ENCODE measurements at places on chromosomes 2 and 18.

GRCh38 chr2:109437325-109438090 lies 176.3 kb downstream of the SEPTIN10 start:
- DNase-seq = peak; percentile 35

- DNase-seq = no peak
Observed at GRCh38 chr2:144785253-144785652, 265.3 kb upstream of the ZEB2 start.

DNA sequence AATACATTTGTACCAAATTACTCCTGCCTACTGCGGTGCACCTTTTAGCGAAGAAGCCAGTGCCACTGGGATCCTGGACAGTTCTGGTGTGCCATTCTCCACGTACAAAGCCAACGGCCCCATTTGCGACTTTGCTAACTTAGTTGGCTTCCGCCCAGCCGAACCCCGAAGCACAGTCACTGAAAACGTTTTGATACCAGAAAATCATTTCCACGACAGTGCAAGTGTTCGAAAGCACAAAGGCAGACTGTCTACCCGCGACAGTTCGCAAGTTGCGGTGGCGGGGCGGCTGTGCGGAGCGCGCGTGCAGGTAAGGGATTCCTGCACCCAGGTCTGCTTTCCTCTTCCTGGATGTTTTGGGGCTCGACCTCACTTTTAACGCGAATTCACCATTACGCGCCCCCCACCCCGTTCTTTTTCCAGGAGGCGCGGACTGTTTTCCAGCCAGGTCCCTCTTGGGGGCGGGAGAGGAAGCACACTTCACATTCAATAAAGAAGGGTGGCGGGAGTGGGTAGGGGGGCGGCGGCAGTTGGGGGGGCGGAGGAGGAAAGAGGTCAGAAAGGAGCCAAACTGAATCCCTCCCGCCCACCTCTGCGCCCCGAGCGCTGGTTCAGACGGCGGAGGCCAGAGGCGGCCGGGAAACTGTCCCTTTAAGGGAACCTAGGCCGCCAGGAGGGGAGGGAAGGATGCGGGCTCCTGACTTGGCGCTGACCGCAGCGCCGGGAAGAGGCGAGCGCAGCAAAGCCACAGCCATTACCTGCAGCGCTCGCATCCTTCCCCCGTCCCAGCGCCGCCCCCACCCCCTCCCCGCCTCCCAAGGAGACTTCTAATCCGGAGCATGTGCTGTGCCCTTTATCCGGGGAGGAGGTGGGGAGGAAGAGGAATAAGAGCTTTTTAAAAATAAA lies 107.4 kb upstream of the KCTD1 start:
- no peak for DNase-seq

GRCh38 chr18:50651334-50651733 lies 91.4 kb downstream of the MAPK4 start:
- DNase-seq = no peak

- no peak for DNase-seq
Observed at GRCh38 chr2:228689053-228689452, 507.6 kb upstream of the SPHKAP start.

DNA sequence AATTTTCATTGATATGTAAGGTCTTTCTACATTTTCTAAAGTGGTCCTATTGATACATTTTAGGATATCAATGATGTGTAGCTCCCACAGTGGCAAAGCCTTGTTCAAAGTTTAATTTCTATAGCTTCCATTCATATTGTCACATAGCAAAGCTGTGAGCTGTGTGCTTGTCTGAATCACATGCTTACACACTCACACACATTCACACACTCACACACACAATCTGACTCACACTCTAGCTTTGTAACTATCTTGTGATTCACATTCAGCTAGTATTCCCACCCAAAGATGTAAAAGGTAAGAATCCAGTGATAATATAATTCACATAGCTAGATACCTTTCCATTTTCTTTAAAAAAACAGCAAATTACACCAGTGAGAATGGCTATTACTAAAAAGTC lies 58.7 kb downstream of the MAPRE2 start:
- DNase-seq = no peak

DNA sequence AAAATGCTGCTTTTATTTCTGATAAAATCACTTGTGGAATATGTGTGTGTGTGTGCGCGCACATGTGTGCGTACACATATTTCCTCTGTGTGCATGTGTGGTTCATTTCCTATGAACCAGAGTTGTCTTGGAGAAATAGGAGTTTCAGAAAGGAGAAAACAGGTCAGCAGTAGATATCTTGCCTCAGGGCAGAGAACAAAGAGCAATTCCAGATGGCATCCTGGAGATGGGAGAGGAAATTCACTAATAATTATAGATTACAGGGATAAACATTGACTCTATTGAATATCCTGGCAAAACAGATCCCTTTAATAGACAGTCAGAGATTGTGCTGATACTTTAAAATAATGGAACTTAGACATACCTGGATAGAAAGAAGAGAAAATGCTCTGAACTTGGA lies 298.0 kb downstream of the TRIB2 start:
- no peak for DNase-seq

GRCh38 chr2:105379741-105380186 lies 19.1 kb downstream of the FHL2 start:
- no peak for DNase-seq

DNA sequence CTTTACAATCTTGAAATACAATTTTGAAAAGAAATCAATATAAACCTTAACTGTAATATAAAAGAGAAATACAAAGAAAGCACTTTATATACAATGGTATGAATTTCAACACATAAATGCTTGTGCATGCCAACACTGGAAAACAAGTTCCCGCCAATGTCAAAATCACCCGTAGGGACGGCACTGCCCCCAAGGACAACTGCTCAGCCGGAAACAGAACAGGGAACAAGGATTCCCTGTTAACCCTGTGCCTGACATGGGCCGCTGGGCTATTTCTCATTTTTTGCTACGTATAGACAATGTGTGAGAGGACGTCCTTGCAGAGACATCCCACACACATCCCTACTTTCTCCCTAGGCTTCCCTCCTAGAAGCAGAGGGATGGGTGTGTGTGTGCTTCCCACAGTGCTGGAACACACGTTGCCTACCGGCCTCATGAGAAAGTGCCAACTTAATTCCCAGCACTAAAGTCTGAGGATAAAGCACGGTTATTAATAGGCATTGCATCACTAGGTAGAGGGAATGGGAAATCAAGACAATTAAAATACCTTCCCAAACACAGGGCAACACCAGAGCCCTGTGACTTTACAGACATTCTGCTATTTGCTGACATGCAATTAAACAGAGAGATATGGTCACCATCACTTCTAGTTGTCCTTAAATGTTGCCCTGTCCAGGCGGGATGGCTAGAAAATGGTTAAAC lies 14.4 kb downstream of the AFG3L2 start:
- no peak for DNase-seq

DNA sequence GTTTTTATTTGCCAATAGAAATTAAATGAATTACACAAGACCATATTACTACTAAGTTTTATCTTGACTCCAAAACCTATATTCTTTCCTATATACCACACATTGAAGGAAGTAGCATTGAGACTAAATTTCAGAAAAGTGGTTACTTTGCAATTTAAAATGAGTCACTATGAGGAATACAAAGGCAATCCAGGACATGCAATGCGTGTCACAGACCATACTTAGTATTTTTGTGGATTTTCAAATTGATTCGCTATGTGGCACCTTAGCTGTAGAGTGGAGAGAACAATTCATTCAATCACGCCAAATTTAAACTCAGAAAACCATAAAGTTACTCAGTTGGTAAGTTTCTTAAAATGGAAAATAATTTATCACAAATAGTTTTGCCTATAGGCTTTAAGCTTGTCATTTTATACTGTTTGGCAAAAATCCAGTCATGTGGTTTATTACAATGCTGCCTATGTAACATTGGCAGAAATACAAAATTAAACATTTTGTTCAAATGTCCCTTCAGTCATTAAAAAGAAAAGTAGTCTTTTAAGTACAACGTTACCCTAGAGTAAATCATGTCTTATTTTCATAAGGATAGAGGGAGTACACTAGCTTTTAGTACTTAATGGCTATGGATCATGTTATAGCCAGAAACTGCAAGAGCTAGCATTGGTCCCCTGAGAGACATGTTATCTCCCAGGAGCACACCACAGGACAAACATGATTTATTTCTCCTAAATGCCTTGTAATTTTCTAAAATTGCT lies 222.8 kb upstream of the CDH7 start:
- no peak for DNase-seq

GRCh38 chr18:78031991-78032390 lies 782.3 kb downstream of the GALR1 start:
- no peak for DNase-seq

Data from DMS 273 treated with DMSO at 0.1 percent for 48 hours (cell line).